T-helper 17 cell (primary cell): ENCODE measurements at places on chromosomes 3 and 15.

- DNase-seq: no peak
Measured at GRCh38 chr3:15159501-15160136, 46.4 kb upstream of the CAPN7 start.

- no peak for DNase-seq
Measured at GRCh38 chr3:16790432-16791400, 94.0 kb upstream of the PLCL2 start.

DNA sequence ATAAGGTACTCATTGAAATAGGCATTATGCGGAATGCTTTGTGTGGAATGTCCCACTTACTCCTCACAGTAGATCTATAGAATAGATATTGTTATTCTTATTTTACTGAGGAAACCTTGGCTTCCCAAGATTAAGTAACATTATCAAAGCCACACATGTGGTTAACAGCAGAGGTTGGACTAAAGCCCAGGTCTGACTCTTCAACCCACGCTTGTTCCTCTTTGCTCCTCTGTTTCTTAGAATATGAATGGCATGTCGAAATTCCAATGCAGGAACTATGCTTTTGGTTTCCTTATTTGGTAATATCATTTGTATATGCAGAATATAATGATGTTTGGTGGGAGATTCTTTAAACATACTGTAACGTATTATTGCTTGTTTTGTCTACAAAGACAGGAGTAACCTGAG, 818.8 kb upstream of the LMCD1 start:
- no peak for DNase-seq

- no peak for DNase-seq
Measured at GRCh38 chr3:94024385-94024784, 4.0 kb downstream of the STX19 start.

GRCh38 chr15:72382146-72382545, 6.3 kb upstream of the HEXA start:
- DNase-seq: no peak

DNA sequence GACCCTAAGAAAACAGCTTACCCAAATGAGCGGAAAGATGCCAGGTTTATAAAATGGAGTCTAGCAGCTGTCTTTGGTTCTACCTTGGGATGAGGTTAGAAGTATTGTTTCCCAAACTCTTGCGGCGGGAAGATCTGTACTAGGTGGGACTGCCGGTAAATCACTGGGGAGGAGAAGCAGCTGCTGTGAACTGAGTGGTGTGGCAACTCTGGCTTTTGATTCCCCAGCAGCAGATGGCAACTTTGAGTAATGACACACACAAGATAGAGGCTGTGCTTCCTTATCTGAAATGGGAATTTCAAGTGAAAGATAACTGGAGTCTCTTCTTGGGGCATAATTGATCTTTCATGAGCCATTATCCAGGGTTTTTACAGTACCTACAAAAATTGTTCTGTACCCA, 184.9 kb downstream of the ATG7 start:
- DNase-seq: no peak

GRCh38 chr15:60000113-60000823, 3.8 kb upstream of the FOXB1 start:
- DNase-seq: no peak

DNA sequence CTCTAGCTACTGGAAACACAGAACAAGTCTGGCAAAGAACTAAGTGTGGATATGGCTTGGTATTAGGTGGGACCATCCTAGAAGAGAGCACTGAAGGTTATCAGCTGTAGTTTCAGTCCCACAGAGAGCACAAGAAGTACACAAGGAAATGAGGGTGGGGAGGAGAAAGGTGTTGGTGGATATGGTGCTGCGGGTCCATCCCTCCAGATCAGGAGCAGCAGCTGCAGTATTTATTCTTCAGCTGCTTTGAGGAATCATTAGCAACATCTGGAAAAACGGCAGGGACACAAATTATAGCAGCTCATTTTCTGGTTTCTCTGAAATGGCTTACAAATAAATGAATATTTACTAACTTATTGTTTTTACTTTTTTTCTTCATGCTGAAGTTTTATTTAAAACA, 29.0 kb downstream of the CD80 start:
- DNase-seq: no peak

GRCh38 chr3:151264605-151265004, 13.7 kb downstream of the P2RY14 start:
- no peak for DNase-seq
